Left ventricle myocardium inferior (tissue), 1 donor: ENCODE measurements at places on chromosomes 5 and 9. TPM values are rescaled to one million over a fixed set of nuclear protein-coding genes. Genes with fewer than 3 reads are reported as not detected.

GRCh38 chr5:51465165-51465564, 81.9 kb downstream of the ISL1 start:
- DNase-seq = no peak
- no peaks in the 10 kb centered on the region for H3K4me1 ChIP-seq

SLC34A3 gene
- not detected for total RNA-seq

GRCh38 chr5:77232574-77233358, 22.3 kb downstream of the PDE8B start:
- H3K36me3 ChIP-seq = no peaks in the 10 kb centered on the region
- H3K4me1 ChIP-seq = no peaks in the 10 kb centered on the region
- no peaks in the 10 kb centered on the region for H3K27me3 ChIP-seq
- no peak overlapping the region for H3K27ac ChIP-seq
- H3K4me3 ChIP-seq = no peak overlapping the region

DNA sequence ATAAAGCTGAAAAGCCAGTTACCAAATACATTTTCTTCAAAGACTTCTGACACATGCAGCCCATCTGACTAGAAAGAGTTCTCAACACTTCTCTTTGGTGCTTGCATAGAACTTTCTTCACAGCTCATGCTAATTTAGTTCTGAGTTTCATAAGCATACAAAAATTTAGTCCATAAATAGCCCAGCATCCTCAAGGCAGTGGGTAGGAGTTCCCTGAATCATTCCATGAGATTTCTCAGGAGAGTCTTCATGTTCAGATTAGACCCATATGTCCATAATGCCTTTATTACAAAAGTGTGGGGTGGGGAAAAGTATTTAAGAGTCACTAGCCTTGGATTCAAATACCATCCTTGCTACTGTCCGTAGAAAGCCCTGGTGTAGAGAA, 290.2 kb upstream of the RGMB start:
- no peak overlapping the region for H3K4me3 ChIP-seq
- H3K4me1 ChIP-seq = no peaks in the 10 kb centered on the region
- peaks cover 4% of the 10 kb centered on the region for H3K27me3 ChIP-seq

DNA sequence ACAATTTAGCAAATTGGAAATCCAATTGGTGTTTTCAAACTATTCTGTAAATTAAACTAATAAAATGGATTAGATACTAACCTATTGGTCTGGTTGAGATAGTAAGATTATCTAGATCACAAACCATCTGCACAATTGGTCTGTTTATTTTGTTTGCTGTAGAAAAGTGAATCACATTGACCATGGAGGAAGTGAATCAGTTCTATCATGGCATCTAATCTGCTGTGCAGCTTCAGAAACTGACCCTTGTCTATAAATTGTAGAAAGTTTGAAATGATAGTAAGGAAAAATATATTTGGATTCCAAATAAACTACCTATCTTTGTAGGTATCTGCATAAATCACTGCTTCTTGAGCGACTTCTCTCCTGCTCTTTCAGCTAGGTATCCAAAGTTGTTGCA, 1865.4 kb downstream of the MAT2B start:
- H3K4me3 ChIP-seq = no peak overlapping the region
- no peaks in the 10 kb centered on the region for H3K36me3 ChIP-seq
- H3K27ac ChIP-seq = no peak overlapping the region

DNA sequence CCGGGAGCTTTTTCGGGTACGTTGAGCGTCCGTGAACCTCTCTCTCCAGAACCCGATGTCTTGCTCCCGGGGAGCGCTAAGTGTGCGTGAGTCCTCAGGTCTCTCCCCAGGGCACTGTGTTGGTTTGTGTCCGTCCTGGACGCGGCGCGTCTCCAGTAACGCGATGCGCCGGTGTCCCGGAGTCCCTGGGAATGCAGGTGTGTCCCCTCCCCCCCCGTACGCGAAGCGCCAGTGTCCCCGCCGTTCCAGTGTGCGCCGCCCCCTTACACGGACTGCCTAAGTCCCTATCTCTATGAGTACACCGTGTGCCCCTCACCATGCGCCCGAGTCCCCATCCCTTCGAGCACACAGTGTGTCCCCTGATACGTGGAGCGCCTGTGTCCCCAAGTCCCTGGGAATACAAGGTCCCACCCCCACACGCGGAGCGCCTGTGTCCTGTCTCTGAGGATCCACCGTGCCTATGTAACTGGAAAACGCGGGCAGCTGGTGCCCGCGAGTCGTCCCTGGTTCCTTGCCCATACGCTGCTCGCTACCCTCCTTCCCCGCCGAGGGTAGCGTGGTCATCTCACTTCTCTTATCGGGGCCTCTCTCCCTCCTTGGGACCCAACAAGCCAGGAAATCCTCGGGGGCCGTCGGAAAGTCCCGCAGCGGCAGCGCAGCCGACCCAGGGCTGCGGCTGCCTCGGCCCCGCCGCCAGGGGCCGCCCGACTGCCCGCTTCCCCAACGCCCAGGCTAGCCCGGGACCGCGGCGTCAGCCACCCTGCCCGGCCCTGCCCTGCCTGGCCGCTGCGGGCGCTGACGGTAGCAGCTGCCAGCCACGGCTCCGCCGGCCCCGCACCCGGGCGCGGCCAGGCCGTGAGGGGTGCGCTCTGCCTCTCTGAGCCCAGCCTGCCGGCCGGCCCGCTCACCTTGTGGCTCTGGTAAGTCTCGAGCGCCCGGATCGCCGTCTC, 709 bp downstream of the ELL2 start:
- DNase-seq = peak; percentile 80
- peaks cover 64% of the 10 kb centered on the region for H3K4me1 ChIP-seq
- H3K4me3 ChIP-seq = peak overlapping the region; percentile 96
- no peaks in the 10 kb centered on the region for H3K27me3 ChIP-seq

- no peak for DNase-seq
- H3K27me3 ChIP-seq = peaks cover 34% of the 10 kb centered on the region
- H3K4me1 ChIP-seq = no peaks in the 10 kb centered on the region
- no peak overlapping the region for H3K4me3 ChIP-seq
Observed at GRCh38 chr5:4198461-4198860, 602.8 kb downstream of the IRX1 start.
